Stimulated activated naive B cell treated with anti-CD40 and anti-IgM and Interleukin-4, amounts not matched to agents 10 μg/mL and 1 μg/mL and 100 μg/mL, for 72 hours (primary cell): ENCODE measurements at places on chromosomes 5 and 9.
A peak's percentile ranks its signal among the peaks of the same experiment; 100 is the strongest.

DNA sequence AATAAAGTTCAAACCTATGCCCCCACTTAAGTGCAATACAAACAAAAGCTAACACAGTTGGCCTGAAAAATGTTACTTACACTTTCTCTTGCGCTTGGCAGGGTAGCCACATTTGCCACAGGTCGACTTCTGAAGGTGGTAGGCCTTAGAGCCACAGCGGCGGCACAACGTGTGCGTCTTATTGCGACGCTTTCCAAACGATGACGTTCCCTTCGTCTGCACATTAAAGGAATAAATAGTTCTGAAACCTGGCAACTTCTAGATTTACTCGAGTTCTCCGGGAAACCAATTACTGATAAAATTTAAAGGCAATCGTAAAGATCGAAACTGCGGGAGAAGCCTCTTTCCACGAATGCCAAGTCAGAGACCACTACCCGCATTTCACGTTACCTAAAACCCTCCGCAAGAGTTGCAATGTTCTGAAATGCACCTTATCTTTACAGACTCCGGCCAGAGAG lies 602 bp downstream of the RPL37 start:
- DNase-seq = no peak

- no peak for DNase-seq
Measured at GRCh38 chr5:85476617-85477016, 1091.9 kb upstream of the EDIL3 start.

- no peak for DNase-seq
Measured at GRCh38 chr9:37617832-37618231, 25.4 kb upstream of the TOMM5 start.

GRCh38 chr5:171757853-171758535 lies 27.6 kb upstream of the SMIM23 start:
- DNase-seq = no peak

GRCh38 chr5:123092696-123093095 lies 3.7 kb downstream of the PRDM6 start:
- DNase-seq = no peak

DNA sequence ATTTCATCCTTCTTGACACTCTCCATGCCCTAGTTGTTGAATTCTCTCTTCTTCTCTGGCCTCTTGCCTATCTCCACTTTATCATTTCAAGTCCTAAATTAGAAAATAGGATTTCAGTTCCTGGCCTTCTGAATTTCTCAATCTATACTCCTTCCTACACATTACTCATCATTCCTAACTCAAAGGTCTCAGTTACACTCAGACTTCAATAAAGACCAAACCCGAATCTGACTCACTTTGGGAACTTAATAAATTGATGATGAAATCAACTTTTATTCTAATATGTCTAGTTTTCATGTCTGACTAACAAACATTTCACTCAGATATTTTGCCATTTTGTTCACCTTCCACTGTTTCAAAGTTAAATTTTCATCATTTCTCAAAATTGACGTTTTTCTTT lies 113.6 kb upstream of the TSLP start:
- no peak for DNase-seq

DNA sequence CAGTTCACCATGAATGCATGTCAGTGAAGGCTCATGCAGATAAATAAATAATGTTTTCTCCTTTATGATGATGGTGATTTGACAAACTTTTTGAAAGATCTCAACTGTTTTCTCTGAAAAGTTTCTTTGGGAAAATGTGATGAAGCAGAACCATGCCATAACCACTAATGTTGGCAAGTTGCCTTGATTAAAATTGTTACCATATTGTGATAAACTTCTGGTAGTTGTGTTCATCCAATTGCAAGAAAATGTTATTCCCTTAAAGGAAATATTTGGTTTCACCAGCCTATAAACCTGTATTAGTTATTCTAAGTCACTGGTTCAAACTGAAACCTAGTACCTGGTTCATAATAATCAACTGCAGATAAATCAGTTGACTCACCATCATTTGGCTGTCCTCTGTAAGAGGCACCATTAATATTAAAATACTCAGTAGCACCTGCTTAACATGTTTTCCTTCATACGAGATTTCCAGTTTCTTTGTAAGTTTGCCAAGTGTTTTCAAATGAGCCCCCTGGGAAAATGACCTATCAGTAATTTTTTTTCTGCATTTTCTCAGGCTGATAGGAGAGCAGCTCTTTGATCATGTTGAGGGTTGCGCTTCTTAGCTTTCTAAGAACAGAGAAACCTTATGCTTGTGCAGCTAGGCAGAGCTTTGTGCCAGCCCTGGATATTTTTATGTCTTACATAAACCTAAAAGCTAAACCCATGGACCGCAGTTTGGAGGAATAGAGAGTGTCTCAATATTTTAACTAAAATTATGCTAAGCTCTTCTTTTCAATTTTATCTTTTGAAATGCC lies 88.0 kb downstream of the LURAP1L start:
- no peak for DNase-seq

- DNase-seq = no peak
Measured at GRCh38 chr5:126746290-126746689, 30.6 kb upstream of the LMNB1 start.

GRCh38 chr9:6113312-6113711 lies 97.9 kb upstream of the RANBP6 start:
- DNase-seq = no peak

GRCh38 chr5:121701731-121702130 lies 150.0 kb upstream of the FTMT start:
- DNase-seq = no peak

GRCh38 chr9:89690334-89690912 lies 85.6 kb downstream of the GADD45G start:
- DNase-seq = no peak

GRCh38 chr5:153350175-153350883 lies 140.1 kb upstream of the GRIA1 start:
- DNase-seq = no peak

GRCh38 chr9:80028501-80028900 lies 456.7 kb downstream of the TLE4 start:
- DNase-seq = no peak

GRCh38 chr9:2962471-2963172 lies 118.7 kb upstream of the PUM3 start:
- DNase-seq = no peak

DNA sequence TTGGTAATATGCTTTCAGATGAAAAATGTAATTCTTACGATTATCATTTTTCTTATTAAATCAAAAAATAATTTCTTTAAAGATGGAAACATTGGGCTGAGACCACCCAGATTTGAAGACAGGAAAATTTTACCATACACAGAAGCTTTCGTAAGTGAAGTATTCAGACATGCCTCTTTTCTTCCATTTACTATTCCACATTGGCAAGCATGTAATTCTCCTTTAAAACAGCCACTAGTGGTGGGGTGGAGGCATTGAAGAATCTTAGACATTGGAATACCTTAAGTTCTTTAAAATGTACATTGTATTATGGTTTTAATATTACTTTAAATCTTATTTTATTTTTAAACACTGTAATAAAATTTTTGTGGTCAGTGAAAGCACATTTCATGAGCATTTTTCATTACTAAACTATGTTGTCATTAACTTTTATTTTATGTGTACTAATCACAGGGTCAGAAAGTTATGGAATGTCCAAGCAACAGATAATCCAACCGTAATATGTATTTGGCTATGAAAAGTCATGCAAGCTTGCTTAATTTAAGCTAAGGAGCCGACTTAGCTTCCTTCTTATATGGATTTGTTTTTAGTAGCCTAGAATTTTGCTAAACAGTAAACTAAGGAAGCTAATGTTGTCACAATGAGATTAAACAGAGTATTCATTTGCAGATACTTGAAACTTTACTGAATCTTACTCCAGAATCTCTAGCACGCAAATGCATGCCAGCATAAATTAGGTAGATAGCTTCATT lies 97.4 kb upstream of the ALDH1A1 start:
- DNase-seq = no peak

- DNase-seq = no peak
Measured at GRCh38 chr5:24094081-24094679, 550.6 kb downstream of the CDH10 start.

GRCh38 chr5:14182761-14183160 lies 39.6 kb downstream of the TRIO start:
- no peak for DNase-seq

- DNase-seq = no peak
Measured at GRCh38 chr5:27511061-27511460, 472.7 kb upstream of the CDH9 start.

GRCh38 chr9:6931913-6932312 lies 174.1 kb downstream of the KDM4C start:
- peak; percentile 19 for DNase-seq

DNA sequence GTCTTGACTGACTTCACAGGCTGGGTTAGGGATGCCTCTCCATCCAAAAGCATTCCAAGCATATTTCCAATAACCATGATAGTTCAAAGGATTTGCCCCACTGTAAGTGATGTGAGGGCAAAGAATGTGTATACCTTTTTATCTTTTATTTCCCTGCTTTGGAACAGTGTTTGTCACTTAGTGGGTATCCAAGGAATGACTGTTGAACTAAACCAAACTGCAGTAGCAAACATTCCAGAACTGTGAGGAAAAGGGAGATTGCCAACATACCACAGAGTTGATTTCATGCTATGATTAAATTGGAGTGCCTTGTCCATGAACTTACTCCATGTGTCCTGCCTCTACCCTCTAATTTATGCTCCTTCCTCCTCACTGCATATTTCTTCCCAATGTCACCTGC lies 400.0 kb downstream of the KIAA0825 start:
- DNase-seq = no peak

DNA sequence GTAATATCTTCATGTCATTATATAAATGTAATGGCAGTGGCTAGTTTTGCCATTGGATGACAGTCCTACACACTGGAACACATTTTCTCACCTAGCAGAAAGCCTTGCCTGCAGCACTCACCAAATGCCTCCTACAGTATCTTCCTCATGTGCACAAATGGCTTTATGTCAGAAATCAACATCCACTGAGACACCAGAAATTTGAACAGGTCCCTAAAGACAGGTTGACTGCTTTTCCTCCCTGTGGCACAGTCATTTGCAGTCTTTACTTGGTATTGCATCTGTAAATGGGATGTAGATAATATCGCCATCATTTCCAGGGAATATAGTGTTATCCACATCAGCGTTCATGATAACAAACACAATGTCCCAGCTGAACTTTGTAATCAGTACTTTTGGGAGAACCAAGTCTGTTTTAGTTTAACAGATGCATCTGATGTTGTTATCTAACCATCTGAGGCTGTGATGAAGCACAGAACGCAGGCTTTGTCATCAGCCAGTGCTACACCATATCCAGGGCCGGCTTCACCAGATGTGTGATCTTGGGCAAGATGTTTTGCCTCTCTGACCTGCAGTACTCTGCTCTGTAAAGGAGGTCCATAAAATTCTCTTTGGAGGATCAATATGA lies 83.9 kb upstream of the TAS2R1 start:
- no peak for DNase-seq

DNA sequence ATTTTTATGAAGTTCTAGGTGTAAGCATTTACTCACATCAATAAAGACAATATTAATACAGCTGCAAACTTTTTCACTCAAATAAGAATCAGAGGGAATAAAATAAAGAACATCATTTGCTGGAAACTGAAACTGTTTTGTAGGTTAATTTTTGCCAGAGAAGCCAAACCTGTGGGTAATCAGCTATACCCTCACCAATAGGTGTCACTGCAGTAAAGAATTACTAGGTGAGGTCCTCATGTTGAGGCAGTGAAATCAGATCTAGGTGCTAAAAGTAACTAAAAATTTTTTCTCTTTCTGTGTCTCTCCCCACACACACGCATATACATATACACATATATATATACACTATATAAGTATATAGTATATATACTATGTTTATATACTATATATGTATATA lies 1016.3 kb upstream of the SEMA6A start:
- no peak for DNase-seq

DNA sequence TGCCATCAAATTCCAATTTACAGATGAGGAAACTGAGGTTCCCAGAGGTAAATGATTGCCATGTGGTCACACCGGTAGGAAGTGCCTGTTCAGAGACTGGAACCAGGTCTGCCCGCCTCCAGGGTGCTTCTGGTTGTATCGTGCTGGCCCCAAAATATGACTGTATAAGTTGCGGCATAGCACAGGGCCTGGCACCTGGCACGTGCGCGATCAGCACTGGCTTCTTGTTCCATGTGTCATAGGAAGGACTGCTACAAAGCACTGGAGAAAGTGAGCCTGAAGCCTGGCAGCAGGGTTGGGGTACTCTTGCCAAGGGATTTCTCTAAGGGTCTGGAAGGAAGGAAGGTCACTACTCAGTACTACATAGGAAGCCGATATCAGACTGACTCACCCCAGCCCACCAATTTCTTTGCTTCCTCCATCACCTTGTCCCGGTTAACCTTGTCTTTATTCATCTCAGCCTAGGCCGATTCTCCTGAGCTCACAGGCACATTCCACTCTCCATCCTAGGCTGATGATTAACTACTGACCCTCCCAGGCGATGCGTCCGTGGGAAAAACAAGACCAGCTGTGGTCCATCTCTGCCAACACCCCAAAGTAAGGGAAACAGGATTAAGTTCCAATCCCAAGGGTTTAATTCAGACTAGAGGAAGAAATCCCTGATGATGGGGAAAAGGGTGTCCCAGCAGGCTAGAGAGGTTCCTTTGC lies 1.8 kb downstream of the HRH2 start:
- DNase-seq = no peak

DNA sequence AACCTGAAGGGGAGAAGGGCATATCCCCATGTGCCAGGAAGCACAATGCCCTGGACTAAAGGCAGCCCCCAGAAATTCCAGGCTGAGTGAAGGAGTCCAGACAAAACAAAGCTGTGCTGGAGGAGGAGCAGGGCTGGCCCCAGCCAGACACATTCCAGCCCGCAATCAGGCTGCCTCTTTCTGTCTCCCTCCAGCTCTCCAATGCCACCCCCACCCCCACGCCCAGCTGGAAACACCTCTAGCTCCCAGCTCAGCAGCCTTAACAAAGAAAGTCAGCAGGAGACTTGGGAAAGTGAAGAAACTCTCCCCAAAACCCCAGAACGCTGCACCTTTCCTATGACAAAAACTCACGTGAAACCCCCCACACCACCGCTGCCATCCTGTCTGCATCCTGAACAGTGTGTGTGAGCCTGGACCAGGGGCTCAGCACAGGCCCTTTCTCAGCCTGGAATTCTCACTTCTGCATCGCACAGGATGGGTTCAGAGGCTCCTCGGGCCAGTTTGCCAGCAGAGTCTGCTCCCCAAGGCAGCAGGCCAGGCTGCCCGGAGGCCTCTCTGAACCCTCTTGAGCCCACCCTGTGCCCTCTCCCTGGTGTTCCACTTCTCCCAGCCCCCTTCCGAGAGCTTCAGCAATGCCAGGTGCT lies 96.2 kb upstream of the ICE1 start:
- no peak for DNase-seq

DNA sequence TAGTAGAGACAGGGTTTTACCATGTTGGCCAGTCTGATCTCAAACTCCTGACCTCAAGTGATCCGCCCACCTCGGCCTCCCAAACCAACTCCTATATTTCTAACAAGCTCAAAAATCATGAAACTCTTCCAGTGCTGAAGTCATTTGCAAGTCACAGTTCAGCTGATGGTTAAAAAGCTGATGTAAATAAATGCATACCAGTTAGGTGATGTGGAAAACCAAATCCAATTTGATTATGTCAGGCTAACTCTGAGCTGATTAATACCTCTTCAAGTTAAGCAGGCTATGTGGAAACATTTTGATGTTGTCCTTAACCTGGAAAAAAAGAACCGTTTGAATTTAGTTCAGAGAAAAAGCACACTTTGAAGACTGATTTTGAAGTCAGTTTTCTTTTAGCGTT lies 51.0 kb downstream of the TMEM252 start:
- no peak for DNase-seq

GRCh38 chr9:99720455-99721050 lies 101.1 kb upstream of the NR4A3 start:
- DNase-seq = no peak

- DNase-seq = no peak
Measured at GRCh38 chr9:18137815-18138214, 336.1 kb upstream of the ADAMTSL1 start.
